NCI-H748 treated with DMSO at 0.1 percent for 48 hours (cell line): ENCODE measurements at places on chromosomes 11 and 22.

GRCh38 chr11:73376803-73377629 is 817 bp downstream of the RELT start:
- peak; percentile 10 for DNase-seq

- DNase-seq, result no peak
Observed at GRCh38 chr11:41201156-41201555, 258.3 kb downstream of the LRRC4C start.

DNA sequence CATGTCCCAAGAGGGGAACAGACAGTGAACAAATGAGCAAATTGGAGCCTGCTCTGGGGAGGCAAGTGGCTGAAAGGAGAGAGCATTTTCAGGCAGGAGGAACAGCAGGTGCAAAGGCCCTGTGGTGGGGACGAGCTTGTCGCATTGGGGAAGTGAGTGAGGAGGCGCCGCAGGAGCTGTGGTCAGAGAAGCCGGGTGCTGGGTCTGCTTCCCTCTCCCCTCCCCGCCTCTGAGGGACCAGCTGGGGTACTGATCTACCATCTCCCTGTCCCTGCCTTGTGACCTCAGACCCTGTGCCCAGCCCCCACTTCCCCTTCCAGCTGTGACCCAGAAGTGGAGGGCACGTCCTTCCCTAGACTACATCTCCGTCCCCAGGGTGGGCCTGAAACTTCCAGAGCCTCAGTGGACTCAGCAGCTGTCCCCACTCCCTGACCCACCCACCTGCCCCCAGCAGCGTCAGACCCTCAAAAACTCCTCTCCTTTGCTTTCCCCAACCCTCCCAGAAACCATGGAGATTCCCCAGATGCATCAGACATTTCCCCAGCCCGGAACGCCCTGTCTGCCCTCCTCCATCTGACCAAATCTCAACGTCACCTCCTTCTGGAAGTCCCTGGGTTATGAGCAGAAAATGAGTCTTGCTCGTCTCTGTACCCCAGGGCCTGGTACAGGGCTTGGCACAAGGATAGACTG is 19.7 kb upstream of the PDGFB start:
- no peak for DNase-seq

DNA sequence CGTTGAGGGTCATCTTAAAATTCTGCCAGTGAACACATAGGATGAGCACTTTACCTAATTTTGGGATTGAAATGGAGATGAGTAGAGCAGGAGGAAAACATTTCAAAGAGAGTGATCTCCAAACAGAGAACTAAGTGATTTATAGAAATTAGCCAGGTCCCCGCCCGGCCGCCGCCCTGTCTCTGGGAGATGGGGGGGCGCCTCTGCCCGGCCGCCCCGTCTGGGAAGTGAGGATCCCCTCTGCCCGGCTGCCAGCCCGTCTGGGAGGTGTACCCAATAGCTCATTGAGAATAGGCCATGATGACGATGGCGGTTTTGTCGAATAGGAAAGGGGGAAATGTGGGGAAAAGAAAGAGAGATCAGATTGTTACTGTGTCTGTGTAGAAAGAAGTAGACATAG is 276.7 kb upstream of the C11orf87 start:
- no peak for DNase-seq

- no peak for DNase-seq
Observed at GRCh38 chr11:68724293-68724692, 27.0 kb downstream of the TESMIN start.

- DNase-seq, result no peak
Observed at GRCh38 chr11:9759519-9760192, 95.8 kb downstream of the SWAP70 start.

DNA sequence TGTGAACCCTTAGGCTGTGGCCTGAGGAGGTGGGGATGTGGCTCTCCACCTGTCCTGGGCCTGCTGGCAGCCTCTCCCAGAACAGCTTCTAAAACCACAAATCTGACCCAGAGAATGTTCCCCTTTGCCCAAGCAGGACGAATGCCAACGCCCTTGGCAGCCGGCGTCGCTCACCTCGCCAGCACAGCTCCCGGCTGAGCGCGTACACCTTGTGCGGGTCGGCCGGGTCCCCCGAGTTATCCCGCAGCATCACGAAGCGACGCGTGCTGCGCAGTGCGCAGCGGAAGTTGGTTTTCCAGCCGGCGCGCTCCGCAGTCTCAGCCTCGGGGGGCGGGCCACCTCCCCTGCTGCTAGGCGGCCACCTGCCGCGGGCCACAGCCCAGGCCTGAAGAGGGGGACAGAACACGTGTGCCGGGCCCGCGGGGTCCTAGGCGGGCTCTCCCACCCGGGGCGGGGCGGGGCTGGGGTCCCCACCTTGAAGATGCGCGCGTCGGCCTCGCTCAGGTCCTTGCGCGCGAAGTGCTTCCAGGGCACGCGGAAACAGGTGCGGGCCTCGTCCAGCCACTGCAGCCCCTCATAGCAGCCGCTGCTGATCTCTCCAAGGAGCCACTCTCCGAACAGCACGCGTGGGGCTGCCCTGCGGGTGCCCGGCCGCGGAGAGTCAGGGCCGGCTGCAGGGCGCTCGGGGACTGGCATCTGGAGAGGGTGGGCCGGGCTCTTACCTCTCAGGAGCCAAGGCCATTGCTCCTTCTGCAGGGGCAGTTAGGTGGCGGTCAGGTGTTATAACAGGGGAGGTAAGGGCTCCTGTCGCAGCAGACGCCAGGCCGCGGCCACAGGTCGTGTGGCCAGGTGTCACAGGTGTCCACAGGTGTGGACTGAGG is 887 bp downstream of the IRF7 start:
- no peak for DNase-seq

DNA sequence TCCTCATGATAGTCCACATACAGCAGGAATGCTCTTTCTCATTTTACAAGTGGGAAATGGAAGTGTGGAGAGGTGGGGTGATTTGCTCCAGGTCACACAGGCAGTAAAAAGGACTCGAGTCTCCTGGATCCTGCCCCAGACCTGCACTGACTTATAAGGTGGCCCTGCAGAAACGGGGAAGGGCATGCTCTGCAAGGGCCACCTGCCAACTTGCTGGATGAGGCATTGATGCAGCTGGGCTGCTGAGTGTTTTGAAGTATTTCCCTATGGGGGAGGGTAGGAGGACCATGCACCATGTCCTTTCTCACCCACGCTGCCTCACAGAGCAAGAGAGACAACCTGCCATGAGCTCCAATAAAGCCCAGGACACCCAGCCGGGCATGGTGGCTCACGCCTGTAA is 36.9 kb downstream of the OR6Q1 start:
- DNase-seq, result no peak

DNA sequence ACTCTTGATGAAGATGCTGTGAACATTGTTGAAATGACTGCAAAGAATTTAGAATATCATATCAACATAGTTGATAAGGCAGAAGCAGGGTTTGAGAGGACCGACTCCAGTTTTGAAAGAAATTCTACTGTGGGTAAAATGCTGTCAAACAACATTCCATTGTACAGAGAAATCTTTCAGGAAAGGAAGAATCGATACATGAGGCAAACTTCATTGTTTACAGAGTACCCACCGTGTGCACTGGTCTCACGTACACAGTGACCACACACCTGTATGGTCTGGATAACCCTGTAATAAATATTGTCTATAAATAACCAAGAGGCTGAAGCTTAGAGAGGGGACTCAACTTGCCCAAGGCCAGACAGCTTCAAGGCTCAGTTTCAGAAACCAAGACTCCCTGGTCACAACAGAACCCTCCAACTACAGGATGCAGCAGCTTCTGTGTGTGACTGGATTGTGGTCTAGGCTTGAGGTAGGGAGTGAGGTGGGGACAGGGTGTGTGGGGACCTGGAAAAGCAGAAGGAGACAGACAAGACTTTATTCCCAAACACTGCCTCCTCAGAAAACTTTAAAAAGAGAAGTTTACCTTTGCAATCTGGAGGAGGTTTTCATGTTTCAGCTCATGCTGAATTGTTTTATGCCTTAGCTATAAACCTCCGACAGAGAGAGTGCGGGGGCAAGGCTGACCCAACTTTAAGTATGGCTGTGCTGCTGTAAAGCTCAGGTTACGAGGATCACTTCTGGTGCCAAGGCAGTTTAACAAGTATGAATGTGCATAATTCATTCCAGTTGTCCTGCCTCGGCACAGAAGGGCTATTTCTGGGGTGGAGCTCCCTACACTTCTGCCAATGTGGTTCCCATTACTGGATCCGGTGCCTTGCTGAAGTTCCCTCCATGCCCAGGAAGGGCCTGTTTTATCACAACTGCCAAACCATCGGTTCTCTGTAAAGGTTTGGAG is 372.6 kb upstream of the NARS2 start:
- DNase-seq, result no peak

- DNase-seq, result no peak
Observed at GRCh38 chr22:33832558-33833151, 87.6 kb downstream of the LARGE1 start.

- DNase-seq, result no peak
Observed at GRCh38 chr11:22347857-22348487, 9.8 kb downstream of the SLC17A6 start.

DNA sequence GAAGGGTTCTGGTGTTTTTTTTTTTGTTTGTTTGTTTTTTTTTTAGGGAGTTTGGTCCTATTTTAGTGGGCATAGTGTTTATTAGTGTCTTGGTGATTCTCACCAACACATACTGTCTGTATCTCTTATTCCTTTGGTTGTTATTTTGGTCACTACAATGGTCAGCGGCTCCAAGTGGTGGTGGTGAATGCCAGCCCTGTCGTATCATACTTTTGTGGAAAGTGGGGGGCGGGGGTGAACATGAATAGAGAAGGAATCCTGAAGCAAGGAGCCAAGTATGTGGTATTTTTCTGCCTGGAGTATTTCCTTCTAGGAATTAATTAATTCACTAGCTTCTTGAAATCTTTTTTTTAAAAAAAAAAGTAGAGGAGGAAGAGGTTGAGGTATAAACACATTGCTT is 79.6 kb downstream of the GRK3 start:
- no peak for DNase-seq

GRCh38 chr11:69818603-69819441 is at the start of gene FGF3:
TSS of gene FGF3 (minus strand) at chr11:69819416. CDS start at chr11:69818933, 483 bp downstream.
- no peak for DNase-seq

GRCh38 chr11:135022454-135022853 is 610.4 kb upstream of the B3GAT1 start:
- DNase-seq, result no peak

DNA sequence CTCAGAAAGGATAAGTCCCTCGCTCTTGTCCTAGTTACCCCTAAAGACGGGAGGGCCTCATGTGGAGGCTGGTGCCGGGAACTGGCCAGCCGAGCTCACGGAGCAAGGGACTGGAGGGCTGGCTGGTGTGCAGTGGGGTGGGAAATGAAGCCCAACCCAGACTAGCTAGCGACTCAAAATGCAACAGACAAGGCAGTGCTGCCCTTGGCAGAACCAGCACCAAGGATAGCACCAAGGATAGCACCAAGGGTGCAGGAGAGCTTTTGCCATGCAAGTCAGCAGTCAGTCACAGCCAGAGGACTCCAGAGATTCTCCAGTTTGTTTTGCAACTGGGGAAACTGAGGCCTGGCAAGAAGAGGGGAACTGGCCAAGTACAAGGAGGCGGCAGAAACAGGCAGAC is 6.5 kb upstream of the BATF2 start:
- DNase-seq, result no peak

GRCh38 chr11:6452219-6452618 is 11.4 kb upstream of the HPX start:
- no peak for DNase-seq

- DNase-seq, result no peak
Observed at GRCh38 chr11:61587951-61588727, 7.3 kb upstream of the SYT7 start.

- no peak for DNase-seq
Observed at GRCh38 chr11:45737056-45737455, 67.9 kb upstream of the SLC35C1 start.

GRCh38 chr11:59224351-59224928 is 11.7 kb upstream of the MPEG1 start:
- no peak for DNase-seq

DNA sequence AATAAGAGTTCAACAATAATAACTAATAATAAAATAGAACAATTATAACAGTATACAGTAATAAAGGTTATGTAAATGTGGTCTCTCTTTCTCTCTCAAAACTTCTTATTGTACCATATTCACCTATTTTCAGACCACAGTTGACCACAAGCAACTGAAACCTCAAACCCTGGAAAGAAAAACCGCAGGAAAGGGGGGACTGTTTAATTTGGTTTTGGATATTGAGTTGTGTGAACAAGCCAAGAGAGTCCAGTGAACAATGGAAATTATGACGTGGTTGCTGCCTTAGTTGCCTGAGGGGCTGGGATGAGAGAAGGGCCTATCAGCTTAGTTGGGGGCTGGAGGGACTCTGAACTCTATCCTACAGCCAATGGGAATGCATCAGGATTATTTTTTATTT is 178.7 kb upstream of the POU2AF2 start:
- DNase-seq, result no peak

DNA sequence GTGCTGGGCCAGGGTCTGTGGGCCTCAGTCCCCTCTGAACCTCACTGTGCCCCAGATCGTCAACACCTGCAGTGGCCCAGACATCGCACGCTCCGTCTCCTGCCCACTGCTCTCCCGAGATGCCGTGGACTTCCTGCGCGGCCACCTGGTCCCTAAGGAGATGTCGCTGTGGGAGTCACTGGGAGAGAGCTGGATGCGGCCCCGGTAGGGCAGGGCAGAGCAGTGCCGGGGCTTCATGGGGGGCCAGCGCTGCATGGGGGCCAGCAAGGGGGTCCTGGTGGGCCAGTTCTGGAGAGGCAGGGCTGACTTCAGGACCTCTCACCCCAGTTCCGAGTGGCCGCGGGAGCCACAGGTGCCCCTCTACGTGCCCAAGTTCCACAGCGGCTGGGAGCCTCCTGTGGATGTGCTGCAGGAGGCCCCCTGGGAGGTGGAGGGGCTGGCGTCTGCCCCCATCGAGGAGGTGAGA is 16.3 kb downstream of the EPS8L2 start:
- DNase-seq, result no peak

GRCh38 chr11:45576461-45577215 is 88.8 kb downstream of the CHST1 start:
- no peak for DNase-seq

DNA sequence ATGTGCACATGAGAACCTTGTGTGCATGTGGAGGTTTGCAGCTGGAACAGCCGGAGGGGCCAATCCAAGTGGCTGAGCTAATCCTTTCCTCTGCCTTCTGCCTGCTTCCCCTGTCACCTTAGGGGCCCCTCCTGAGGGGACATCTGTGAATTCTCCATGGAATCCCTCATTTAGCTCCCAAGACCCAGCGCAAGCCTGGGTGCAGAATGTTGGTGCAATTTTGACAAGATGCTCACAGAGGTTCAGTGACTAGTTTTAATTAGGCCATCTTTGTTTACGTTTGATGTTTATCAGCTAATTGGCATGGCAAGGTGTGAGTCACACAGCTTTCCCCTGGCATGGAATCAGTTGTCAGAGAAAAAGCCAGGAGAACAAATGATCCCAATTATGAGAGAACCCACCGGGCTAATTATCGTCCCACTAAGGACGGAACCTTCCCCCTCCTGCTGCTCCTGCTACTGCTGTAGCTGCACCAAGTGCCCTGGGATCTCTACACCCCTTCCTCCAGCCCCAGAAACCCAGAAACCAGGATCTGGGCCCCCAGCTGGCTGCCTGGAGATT is 63.6 kb upstream of the PAX6 start:
- no peak for DNase-seq

- no peak for DNase-seq
Observed at GRCh38 chr11:72379384-72380131, 54.8 kb downstream of the CLPB start.

- no peak for DNase-seq
Observed at GRCh38 chr11:31798554-31799434, 12.3 kb downstream of the PAX6 start.

- DNase-seq, result no peak
Observed at GRCh38 chr11:112024178-112024772, 933 bp upstream of the DLAT start.

GRCh38 chr11:47667135-47667534 is 24.8 kb upstream of the MTCH2 start:
- no peak for DNase-seq
